ENCODE measurements at places on chromosomes 7 and 10. TPM values are rescaled to one million over a fixed set of nuclear protein-coding genes. Genes with fewer than 3 reads are reported as not detected.

CDK13 gene
- 52.8 TPM for total RNA-seq

INTS15 gene
- 11.6 TPM for total RNA-seq

GRCh38 chr7:6520163-6520981, 30.9 kb downstream of the GRID2IP start:
- H3K27ac ChIP-seq = no peak overlapping the region
- H3K4me3 ChIP-seq = no peak overlapping the region
- peaks cover 7% of the 10 kb centered on the region for H3K27me3 ChIP-seq
- no peaks in the 10 kb centered on the region for H3K36me3 ChIP-seq
- DNase-seq = no peak
- peaks cover 4% of the 10 kb centered on the region for H3K4me1 ChIP-seq

DNA sequence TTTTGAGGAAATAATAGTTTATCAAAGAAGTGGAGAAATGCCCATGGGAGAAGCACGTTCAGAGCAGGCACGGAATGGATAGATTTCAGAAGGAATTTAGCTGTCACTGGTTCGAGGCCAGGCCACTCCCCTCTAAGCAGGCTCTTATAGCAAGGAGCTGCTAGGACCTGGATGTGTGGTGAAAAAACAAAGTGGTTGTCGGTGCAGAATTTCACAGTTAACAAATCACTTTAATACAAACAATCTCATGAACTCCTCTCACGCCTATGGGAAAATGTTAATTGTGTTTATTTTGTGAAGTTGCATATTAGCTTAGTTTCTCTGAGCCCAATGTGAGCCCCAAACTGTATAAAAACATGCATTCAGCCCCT, 176.3 kb downstream of the PKD1L1 start:
- no peaks in the 10 kb centered on the region for H3K36me3 ChIP-seq
- H3K4me3 ChIP-seq = no peak overlapping the region
- H3K4me1 ChIP-seq = peaks cover 2% of the 10 kb centered on the region
- H3K27ac ChIP-seq = peak overlapping the region; percentile 71
- DNase-seq = peak; percentile 45
- no peaks in the 10 kb centered on the region for H3K27me3 ChIP-seq

- H3K27me3 ChIP-seq = peaks cover 12% of the 10 kb centered on the region
- peaks cover 20% of the 10 kb centered on the region for H3K4me1 ChIP-seq
- no peaks in the 10 kb centered on the region for H3K36me3 ChIP-seq
- no peak overlapping the region for H3K4me3 ChIP-seq
Measured at GRCh38 chr10:96441987-96442643, 71.6 kb downstream of the TLL2 start.

DNA sequence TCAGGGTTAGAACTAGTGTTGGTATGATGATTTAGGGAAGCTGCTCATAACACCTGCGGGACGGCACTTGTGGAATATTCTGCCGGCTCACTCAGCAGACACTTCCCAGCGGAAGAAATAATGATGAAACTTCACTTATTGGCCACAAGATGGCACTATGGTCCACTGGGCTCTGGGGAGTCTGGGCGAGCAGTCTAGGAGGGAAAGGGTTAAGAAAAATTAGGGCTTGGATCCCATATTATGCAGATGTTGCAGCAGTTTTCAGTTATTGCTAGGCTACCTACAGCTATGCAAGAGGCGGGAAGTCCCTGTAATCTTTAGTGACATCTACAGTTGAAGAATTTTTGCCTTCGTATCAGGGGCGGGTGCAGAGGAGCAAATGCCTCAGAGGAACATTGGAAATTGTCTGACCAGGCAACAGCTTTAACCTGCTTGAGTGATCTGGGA, 238.7 kb upstream of the PRSS58 start:
- H3K4me1 ChIP-seq = no peaks in the 10 kb centered on the region
- H3K4me3 ChIP-seq = no peak overlapping the region

- DNase-seq = no peak
- no peaks in the 10 kb centered on the region for H3K27me3 ChIP-seq
- peaks cover 8% of the 10 kb centered on the region for H3K4me1 ChIP-seq
- no peaks in the 10 kb centered on the region for H3K36me3 ChIP-seq
Measured at GRCh38 chr7:127983804-127984332, 47.4 kb downstream of the LRRC4 start.

DNA sequence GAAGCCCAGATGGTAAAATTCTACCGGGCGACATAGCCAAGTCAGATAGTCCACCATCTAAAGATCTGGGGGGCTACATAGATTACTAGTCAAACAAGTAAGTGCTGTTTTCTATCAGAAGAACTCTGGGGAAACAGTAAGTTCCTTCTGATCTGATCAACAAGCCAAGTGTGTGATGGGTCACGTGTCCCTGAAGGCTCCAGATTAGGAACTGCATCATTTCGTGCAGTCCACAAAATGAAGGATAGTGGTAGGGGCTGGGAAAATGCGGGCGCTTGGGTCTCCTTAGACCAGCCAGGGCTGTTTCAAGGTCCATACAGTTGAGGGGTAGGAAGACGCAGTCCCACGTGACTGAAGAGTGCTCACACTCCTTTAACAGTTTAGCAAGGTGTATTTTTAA, 1.8 kb upstream of the CHN2 start:
- H3K4me1 ChIP-seq = peaks cover 13% of the 10 kb centered on the region
- no peak for DNase-seq
- no peak overlapping the region for H3K27ac ChIP-seq
- no peak overlapping the region for H3K4me3 ChIP-seq

GRCh38 chr10:16700331-16700730, 116.9 kb downstream of the RSU1 start:
- H3K27me3 ChIP-seq = no peaks in the 10 kb centered on the region
- H3K4me1 ChIP-seq = no peaks in the 10 kb centered on the region
- no peak overlapping the region for H3K27ac ChIP-seq
- no peak for DNase-seq
- no peaks in the 10 kb centered on the region for H3K36me3 ChIP-seq

GRCh38 chr7:68288144-68288593, 1291.5 kb downstream of the TYW1 start:
- no peaks in the 10 kb centered on the region for H3K36me3 ChIP-seq
- no peaks in the 10 kb centered on the region for H3K4me1 ChIP-seq
- H3K27ac ChIP-seq = no peak overlapping the region
- H3K4me3 ChIP-seq = no peak overlapping the region
- peak; percentile 76 for DNase-seq

DNA sequence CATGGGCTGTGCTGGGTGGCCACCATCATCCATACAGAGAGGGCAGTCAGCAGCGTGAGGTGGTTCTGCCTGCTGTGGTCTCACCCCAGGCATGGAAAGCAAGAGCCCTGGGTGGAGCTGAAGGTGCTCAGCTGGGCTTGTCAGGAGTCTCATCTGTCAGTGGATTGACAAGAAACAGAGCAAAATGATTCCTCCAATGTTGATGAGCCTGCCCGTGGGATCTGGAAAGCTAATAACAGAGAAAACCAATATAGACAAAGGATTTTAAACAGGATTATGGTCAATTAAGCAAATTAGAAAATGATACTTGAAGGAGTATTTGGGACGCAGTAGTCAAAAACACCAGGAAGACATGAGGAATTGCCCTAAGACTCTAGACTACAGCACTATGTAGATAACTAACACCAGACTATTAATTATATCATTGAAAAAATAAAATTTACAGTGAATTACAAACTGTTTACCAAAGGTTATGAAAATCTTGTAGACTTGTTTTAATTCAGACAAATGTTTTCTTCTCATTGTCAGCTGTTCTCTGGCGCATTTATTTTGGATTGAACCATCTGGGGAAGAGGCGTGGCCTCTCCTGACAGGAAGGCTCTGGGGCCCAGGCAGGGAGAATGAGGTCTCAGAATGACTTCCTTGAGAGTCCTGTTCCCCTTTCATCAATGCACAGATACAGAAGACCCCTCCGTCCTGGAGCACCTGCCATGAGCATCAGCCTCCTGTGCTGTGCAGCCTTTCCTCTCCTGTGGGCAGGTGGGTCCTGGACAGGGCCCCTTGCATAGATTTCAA, 211.2 kb upstream of the PRSS58 start:
- no peaks in the 10 kb centered on the region for H3K36me3 ChIP-seq
- DNase-seq = peak; percentile 32
- no peak overlapping the region for H3K27ac ChIP-seq
- H3K4me1 ChIP-seq = no peaks in the 10 kb centered on the region
- no peak overlapping the region for H3K4me3 ChIP-seq

Measured in muscle of leg (tissue), 16 donors.